ENCODE measurements at places on chromosomes 1 and 21.

DNA sequence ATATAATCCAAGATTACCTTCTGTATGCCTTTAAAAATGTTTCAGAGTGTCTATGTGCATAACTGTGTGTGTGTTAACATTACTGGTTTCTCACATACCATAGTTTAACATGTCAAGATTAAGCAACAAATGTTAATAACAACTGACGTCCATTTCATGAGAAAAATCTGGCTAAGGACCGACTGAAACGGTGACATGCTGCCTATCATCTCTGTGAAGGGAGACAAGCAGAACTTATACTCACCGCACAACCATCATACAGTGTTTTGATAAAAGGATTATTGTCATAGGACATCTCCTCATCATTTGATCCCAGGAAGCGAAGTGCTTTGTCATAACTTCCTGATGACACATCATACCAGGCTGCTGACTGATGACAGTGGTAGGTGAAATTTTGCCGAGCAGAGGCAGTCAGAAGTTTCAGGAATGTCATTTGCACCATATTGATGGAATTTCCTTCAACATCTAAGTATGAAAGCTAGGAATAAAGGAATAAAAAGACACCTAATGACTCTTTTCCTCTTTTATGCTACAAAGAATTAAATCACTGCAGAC lies 228.8 kb downstream of the COL11A1 start:
- DNase-seq: no peak

DNA sequence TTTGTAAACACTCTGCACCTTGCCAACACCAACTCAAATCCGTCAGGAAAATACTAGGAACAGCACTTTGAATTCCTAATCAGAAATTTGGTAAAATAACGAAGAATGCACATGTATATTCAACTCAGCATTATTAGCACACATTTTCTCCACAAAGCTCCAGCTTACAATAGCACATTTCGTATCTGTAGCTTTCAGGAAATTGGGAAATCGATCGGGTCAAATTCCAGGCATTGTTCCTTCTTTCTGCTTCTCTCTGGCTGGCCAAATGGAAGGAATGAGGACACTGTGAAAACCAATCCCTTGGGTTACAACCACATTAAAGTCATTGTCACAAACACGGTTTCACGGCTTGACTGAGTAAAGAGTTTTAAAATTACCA lies 58.6 kb downstream of the NPHP4 start:
- DNase-seq: no peak

GRCh38 chr21:31894457-31894856 lies 21.6 kb downstream of the HUNK start:
- no peak for DNase-seq

DNA sequence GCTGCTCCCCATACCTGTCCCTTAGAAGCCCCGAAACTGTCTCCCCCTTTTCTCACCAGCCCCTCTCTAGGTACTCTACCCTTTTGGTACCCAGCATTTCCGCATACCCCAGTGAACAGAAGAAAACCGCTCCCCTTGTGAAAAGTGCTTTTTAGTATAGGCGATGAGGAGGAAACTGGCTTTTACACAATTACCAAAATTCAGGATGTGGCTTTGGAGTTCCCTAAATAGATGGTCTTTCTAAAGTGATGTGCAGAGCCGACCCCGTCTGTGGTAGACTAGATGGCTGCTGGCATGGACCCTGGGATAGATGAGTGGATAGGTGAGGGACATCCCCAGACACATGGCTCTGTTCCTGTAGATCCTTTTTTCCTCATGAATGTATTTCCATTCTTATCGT lies 2.6 kb upstream of the PER3 start:
- DNase-seq: no peak

DNA sequence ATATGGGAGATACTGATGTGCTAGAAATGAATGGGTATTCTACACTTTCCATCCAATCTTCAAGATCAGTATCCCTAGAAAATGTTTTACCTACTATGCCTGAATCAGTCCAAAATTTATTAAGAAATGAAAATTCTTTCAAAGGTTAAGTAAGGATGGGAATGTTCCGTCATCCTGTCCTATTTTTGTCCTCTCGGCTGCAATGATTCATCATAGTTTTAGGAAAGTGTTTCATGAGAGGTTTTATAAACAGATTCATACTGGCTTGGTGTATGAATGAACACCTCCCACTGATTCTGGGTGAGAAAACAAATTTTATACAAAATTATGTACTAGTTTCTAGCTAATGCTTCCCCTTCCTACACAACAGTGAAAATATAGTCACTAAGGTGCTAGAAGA lies 504.6 kb upstream of the NR5A2 start:
- DNase-seq: no peak

- DNase-seq: no peak
These were observed 24.7 kb upstream of the RAB3GAP2 start for GRCh38 chr1:220296981-220297380.

DNA sequence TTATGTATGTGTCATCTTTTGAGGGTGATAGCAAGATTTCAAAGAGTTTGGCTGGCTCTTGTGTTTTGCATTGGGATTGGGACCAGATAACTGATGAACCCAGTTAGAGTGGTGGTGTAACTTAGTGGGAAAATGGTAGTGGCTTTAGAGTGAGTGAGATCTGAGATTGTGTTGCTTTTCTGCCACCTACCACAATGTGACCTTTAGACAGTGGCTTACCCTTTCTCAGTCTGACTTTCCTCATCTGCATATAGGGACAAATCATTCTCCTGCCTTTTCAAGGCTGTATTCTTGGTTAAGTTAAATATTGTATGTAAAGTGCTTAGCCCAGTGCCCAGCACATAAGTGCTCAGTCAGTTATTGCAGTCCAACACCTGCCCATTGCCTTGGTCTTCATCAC lies 31.3 kb downstream of the CENPF start:
- DNase-seq: no peak

DNA sequence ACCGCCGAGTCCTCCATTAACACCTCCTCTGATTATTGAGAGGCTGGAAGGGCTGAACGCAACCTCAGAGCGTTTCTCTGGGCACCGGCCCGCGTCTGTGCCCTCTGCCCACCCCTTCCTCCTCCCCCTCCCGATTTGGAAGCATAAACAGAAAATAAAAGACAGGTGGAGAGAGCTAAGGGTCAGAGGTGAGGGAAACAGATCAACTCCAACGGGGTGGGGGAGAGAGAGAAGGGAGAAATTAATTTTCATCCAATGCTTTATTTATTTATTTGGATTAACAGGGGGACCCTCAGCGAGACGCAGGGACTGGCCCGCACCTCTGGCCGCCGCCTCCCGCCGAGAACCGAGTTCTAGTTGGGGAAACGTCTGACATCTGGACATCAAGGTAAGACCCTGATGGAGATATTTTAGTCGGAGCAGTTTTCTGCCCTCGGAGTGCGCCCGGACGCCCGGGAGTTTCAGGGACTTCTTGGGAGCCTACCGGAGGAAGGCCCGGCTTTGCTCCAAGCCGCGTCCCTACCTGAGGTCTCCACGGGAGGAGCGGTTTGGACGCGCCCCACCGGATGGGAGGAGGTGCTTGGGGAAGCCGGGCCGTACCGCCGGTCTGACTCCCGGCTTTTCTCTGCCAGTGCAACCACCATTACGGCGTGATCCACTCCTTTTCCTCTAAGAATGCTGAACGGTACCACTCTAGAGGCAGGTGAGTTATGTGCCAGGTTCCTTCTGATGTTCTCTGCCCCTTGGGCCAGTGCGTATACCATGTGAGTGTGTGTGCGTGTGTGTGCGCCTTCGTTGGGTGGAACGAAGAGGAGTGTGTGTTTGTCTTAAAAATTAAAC lies 5.1 kb upstream of the LHX9 start:
- peak; percentile 65 for DNase-seq

DNA sequence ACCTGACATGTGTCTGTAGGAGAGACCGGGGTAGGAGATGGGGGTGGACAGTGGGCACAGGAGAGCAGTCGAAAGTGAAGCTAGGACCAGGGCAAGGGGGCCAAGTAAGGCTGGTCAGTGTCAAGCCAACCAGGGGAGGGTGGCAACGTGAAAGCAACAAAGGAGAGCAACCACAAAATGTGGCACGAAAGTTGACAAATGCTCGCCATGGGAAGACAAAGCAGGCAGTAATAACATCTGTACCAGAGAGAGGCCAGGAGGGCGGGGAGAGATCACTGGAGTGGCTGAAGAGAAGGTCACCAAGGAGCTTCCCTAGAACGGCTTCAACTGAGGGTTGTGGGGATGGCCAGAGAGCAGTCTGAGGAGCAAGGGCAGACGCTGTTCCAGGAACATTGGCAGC lies 17.0 kb downstream of the QSOX1 start:
- DNase-seq: no peak

DNA sequence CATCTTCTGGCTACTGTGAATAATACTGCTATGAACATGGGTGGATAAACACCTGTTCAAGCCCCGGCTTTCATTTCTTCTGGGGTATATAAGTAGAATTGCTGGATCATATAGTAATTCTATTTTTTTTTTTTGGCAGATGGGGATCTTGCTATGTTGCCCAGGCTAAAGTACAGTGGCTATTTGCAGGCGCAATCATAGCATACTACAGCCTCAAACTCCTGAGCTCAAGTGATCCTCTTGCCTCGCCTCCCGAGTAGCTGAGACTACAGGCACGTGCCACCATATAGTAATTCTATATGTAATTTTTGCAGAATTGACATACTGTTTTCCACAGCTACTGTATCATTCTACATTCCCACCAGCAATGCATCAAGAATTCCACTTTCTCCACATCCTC lies 27.8 kb downstream of the UBR4 start:
- DNase-seq: no peak

DNA sequence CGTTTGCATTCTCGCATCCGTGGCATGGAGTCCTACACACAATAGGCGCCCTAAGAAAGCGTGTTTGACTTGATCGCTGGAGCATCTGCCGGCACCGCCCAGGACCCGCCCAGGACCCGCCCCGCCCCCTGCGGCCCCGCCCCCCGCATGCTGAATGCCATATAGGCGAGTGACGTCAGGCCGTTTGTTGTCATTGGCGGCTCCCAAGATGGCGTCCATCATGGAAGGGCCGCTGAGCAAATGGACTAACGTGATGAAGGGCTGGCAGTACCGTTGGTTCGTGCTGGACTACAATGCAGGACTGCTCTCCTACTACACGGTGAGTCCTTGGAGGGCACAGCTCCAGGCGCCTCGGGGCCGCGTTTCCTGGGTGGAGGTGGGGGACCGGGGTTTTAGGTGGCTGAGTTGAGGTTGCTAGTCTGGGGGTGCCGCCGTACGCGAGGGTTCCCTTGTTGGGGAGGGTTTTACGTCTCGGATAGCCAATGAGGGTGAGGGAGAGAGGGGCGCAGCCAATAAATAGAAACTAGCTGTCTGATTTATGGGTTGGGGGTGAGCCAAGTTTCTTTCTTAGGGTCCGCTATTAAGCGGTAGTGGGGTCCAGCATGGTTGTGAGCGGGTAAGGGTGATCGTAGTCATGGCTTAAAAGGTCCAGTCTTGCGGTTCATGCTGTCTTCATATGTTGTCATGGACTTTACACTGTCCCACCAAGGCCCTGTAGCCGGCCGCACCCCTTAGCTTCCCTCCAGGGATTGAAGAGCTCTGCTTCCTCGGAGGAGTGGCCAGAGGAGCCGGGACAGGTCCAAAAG lies at the start of gene OSBPL9:
OSBPL9 (plus strand) TSS at position 190 of the 806 bp plus-strand sequence; CDS start at position 209, 19 bp downstream.
- DNase-seq: peak; percentile 98

- no peak for DNase-seq
These were observed 41.6 kb upstream of the LRIG2 start for GRCh38 chr1:113031171-113031933.

- DNase-seq: no peak
These were observed 43.7 kb upstream of the ABCG1 start for GRCh38 chr21:42175110-42175710.

GRCh38 chr1:78755986-78756385 lies 106.4 kb downstream of the IFI44 start:
- DNase-seq: no peak

- peak; percentile 77 for DNase-seq
These were observed 6.2 kb downstream of the S100A7A start for GRCh38 chr1:153422450-153423068.

DNA sequence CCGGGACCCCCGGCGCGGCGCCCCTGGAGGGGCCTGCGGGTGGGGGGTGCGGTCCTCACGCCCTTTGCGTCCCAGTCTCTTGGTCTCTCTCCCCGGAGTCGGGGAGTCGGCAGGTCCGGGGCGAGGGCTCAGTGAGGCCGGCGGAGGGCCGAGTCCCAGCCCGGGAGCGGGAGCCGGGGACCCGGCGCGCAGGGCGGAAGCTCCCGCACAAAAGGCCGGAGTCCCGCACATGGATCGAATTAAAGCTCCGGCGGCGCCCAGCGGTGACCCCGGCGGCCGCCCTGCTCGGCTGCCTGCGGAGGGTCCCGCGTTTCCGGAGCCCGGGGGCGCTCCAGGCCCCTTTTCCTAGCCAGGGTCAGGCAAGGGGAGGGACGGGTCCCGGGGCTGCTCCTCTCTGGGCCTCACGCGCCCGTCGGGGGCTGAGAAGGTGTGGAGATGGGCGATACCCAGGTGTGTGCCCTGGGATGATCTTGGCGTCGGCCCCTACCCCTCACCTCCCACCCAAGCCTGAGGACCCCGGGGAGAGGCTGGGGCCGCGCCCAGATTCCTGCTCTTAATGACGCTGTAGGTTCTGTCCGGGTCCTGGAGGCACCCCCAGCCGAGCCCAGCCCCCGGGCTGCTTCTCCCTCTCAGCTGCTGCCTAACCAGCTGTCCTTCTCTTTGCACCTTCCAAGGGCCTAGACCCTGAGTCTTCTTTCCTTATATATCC lies 512 bp downstream of the FBLIM1 start:
- no peak for DNase-seq

DNA sequence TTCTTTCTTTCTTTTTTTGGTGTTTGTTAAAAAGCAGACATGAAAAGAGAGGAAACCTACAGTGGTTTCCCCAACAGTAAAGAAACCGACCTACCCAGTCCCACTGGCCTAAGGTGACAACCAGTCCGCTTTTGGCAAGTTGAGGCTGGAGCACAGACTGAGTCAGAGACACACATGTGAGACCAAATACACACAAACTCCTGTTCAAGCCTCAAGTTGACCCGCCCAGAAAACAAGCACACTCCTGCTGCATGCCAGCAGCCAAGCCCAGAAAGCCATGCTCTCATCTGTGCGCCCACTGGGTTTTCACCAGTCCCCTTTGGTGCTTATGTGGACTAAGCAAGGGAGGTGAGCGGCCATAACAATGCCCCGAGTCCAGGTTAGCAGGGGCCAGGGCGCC lies 64.6 kb upstream of the GPR153 start:
- DNase-seq: no peak

All from left forelimb (tissue), 1 donor.